ENCODE measurements at places on chromosomes 16 and 17. TPM values are rescaled to one million over a fixed set of nuclear protein-coding genes. Genes with fewer than 3 reads are reported as not detected.

The ABCA5 gene
- total RNA-seq = 31.6 TPM

The BAIAP3 gene
- 0.11 TPM for total RNA-seq

The SEPTIN12 gene
- not detected for total RNA-seq

The TNK1 gene
- 4.1 TPM for total RNA-seq

The CEP131 gene
- total RNA-seq = 6.7 TPM

The PIPOX gene
- total RNA-seq = 2.4 TPM

The MYL4 gene
- total RNA-seq = 0.22 TPM

The SLFN12 gene
- total RNA-seq = 13.5 TPM

The CLEC19A gene
- total RNA-seq = not detected

The SLC38A8 gene
- not detected for total RNA-seq

The SLC4A1 gene
- not detected for total RNA-seq

The CPNE7 gene
- 0.22 TPM for total RNA-seq

The TAT gene
- not detected for total RNA-seq

The KRT39 gene
- total RNA-seq = not detected

The CA10 gene
- total RNA-seq = not detected

The MYH1 gene
- total RNA-seq = not detected

The HOXB13 gene
- not detected for total RNA-seq

The RND2 gene
- total RNA-seq = 0.78 TPM

The KCNJ18 gene
- total RNA-seq = not detected

The HP gene
- total RNA-seq = 0.11 TPM

The GLP2R gene
- total RNA-seq = 0.22 TPM

The NOTUM gene
- not detected for total RNA-seq

The CLEC18C gene
- total RNA-seq = 0.13 TPM

The SOX15 gene
- total RNA-seq = 0.11 TPM

The WSCD1 gene
- total RNA-seq = 0.32 TPM

The XAF1 gene
- 33.4 TPM for total RNA-seq

The FNDC8 gene
- total RNA-seq = not detected

The SLC6A2 gene
- total RNA-seq = not detected

The ACSM2A gene
- not detected for total RNA-seq

The FZD2 gene
- total RNA-seq = 0.91 TPM

The CLEC3A gene
- total RNA-seq = 0.22 TPM

The TNFRSF17 gene
- total RNA-seq = not detected

The IRX3 gene
- 10.3 TPM for total RNA-seq

The EFCAB13 gene
- 7.6 TPM for total RNA-seq

The BAHCC1 gene
- total RNA-seq = 14.4 TPM

The HBQ1 gene
- not detected for total RNA-seq

The CBX8 gene
- total RNA-seq = 2.9 TPM

The SCN4A gene
- total RNA-seq = 0.13 TPM

The TBC1D3K gene
- total RNA-seq = not detected

The CDH13 gene
- 95.6 TPM for total RNA-seq

The SLC16A11 gene
- not detected for total RNA-seq

The TMEM235 gene
- total RNA-seq = not detected

The C16orf96 gene
- 0.13 TPM for total RNA-seq

The TBC1D3H gene
- 0.11 TPM for total RNA-seq

The KRT12 gene
- total RNA-seq = not detected

The PRAC2 gene
- total RNA-seq = not detected

The ATF7IP2 gene
- total RNA-seq = 14.1 TPM

The CDIP1 gene
- 17.1 TPM for total RNA-seq

The PLA2G10 gene
- not detected for total RNA-seq

The GAS2L2 gene
- total RNA-seq = not detected

The NXN gene
- total RNA-seq = 60.6 TPM

The MT1A gene
- not detected for total RNA-seq
